Activated CD4-positive, alpha-beta T cell treated with anti-CD3 and anti-CD28 coated beads, Interleukin-2, amount 50 U/mL, for 48 hours (primary cell): ENCODE measurements at places on chromosomes 11 and 22.

GRCh38 chr11:8689726-8690255, 7.2 kb downstream of the RPL27A start:
- DNase-seq = no peak

DNA sequence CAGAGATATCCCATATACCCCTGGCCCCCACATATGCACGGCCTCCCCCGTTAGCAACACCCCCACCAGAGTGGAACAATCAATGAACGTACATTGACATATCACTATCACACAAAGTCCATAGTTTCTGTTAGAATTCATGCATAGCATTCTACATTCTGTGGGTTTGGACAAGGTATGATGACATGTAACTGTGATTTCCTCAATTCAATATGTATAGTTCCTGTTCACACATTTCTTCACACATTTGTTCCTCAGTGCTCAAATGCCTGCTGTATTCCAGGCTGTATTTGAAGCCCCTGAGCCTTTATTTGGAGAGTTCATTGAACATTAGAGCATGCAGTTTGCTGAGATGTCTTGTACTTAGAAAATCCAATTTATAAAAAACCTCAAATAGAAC, 69.9 kb downstream of the PTPRJ start:
- DNase-seq = no peak

- DNase-seq = peak; percentile 73
These were observed 1.7 kb upstream of the CBX6 start for GRCh38 chr22:38873469-38874411.

DNA sequence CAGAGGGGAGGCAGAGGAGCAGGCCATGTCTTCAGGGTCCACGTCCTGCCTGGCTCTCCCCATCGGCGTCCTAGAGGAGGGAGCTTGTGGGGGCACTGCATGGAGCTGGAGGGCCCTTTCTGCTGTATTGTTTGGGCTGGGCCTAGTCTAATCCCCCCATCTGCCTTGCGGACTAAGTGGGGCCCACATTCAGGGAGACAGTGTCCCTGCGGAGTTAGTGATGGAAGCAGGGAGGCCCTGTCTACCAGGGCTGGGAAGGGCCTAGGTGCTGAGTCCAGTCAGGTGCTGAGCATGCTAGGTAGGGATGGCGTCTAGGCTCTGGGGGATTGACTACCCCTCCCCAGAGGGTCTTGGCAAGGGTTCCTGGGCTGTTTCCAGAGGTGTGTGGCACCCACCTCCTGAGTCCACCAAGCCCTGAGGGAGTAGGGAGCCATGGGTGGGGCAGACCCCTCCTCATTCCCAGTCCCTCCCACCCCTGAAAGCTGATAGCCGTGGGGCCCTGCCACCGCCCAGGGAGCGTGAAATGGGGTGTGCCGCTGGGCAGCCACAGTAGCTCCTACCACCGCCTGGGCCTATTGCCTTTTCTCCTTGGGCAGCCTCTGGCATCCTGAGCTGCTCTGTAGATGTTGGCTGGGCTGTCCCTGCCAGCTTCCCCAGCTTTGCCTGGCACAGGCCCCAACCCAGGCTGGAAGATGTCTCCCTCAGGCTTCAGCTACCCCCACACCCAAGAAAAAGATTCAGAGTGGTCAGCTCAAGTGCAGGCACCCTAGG, 1.9 kb upstream of the POLD4 start:
- DNase-seq = no peak

GRCh38 chr22:37961062-37961461, 7.6 kb downstream of the POLR2F start:
- no peak for DNase-seq
